ENCODE measurements at places on chromosomes 11 and 22.

DNA sequence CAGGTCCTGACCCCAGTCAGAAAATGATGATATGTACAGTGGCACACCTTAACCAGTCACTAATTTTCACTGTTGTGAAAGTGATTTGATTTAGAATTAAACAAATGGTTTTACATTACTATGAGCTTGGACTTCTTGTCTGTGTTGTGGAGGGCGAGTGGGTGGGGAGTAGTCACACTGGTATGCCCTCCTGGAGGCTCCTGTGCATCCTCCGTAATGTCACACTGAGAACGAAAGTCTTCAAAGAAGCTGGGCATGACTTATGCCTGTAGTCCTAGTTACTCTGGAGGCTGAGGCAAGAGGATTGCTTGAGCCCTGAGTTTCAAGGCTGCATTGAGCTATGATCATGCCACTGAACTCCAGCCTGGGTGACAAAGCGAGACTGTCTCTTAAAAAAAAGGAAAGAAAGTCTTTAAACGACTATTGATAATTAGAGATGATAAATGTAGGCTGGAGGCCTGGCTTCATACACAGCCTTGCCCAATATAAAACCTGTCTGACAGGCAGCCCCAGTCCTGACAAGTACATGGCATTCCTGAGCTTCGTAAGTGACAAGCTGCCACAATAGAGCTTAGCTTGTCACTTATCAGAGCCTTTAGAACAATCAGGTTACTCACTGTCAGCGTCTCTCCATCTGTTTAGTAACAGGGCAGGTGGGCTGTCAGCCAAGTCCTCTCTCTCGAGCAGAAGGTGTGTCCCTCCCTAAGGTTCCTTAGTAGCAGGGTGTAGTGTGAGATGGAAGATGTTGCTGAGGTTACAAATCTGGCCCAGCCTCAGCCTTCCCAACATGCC is 5.0 kb upstream of the LIMK2 start:
- H3K4me1 ChIP-seq = peaks cover 22% of the 10 kb centered on the region
- H3K27ac ChIP-seq = no peak overlapping the region
- DNase-seq = no peak
- H3K36me3 ChIP-seq = no peaks in the 10 kb centered on the region

- H3K27ac ChIP-seq = no peak overlapping the region
- no peaks in the 10 kb centered on the region for H3K4me1 ChIP-seq
- H3K36me3 ChIP-seq = no peaks in the 10 kb centered on the region
- H3K27me3 ChIP-seq = no peaks in the 10 kb centered on the region
- H3K4me3 ChIP-seq = no peak overlapping the region
These were observed 623.6 kb downstream of the BRD1 start for GRCh38 chr22:49203859-49204598.

GRCh38 chr22:27212617-27213177 is 555.3 kb downstream of the MIAT start:
- no peaks in the 10 kb centered on the region for H3K27me3 ChIP-seq
- no peaks in the 10 kb centered on the region for H3K36me3 ChIP-seq
- H3K27ac ChIP-seq = no peak overlapping the region
- no peaks in the 10 kb centered on the region for H3K4me1 ChIP-seq

DNA sequence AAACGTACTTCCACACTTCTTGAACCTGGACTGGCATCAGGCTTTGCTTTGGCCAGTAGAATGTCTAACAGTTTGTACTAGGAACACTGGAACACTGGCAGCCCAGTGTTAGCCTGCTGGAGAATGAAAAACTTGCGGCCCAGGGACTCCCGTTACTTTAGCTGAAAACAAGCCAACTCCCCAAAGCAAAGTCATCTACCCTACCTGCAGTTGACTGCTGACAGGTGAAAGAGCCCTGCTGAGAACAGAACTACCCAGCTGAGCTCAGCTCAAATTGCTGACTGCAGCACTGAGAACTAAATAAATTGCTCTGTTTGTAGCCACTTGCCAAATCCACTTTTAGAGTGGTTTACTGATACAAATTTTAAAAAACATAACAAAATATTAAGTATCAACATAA is 342.5 kb downstream of the LRRC4C start:
- no peaks in the 10 kb centered on the region for H3K27me3 ChIP-seq
- no peak overlapping the region for H3K4me3 ChIP-seq
- H3K4me1 ChIP-seq = no peaks in the 10 kb centered on the region
- no peak overlapping the region for H3K27ac ChIP-seq
- no peaks in the 10 kb centered on the region for H3K36me3 ChIP-seq

GRCh38 chr11:3129181-3129590 is 35.9 kb downstream of the OSBPL5 start:
- peak; percentile 28 for DNase-seq
- no peak overlapping the region for H3K4me3 ChIP-seq
- H3K27ac ChIP-seq = no peak overlapping the region
- no peaks in the 10 kb centered on the region for H3K36me3 ChIP-seq
- no peaks in the 10 kb centered on the region for H3K4me1 ChIP-seq

- H3K36me3 ChIP-seq = no peaks in the 10 kb centered on the region
- no peaks in the 10 kb centered on the region for H3K4me1 ChIP-seq
- no peaks in the 10 kb centered on the region for H3K27me3 ChIP-seq
- H3K27ac ChIP-seq = no peak overlapping the region
- no peak for DNase-seq
These were observed 61.5 kb downstream of the SGSM1 start for GRCh38 chr22:24867323-24868022.

DNA sequence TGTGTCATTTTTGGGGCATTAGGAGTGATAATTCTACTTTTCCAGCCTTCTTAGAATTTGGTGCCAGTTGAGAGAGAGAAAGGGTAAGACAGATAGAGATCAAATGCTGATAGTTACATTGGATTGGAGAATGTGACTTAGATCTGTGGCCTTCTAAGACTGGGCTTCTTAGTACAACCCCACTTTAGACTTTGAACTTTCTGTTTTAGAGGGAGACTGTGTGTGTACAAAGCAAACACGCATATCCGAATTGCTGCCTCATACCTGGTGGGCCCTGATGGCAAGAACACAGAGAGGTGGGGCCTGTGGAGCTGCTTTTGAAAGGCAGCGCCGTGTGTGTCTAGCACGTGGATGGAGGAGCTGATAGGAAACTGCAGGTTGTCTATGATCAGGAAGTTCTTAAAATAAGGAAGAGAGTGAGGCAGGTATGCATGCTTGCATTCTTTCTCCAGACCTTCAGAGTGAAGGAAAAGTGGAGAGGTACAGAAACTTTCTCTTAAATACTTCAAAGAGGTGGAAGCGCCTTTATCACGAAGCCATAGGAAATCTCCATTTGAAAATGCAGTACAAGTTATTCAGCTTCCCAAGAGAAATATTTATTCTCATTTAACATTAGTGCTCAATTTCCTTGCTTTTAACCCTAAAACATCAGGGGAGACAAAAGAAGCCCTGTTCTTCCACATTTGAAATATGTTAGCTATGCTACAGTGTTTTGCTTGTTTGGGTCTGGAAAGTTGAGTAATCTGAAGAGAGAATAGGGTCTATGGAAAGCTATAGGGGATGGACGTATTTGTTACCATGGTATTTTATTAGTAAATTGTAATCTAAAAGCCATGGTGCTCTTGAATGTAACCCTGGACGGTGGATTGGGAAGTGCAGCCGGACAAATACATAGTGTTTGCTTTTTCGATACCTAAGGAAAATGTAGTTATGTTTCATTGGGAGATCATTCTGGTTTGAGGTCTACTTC is 13.7 kb downstream of the PDHX start:
- no peak for DNase-seq
- H3K4me1 ChIP-seq = peaks cover 3% of the 10 kb centered on the region
- H3K36me3 ChIP-seq = peaks cover 6% of the 10 kb centered on the region
- no peak overlapping the region for H3K27ac ChIP-seq
- H3K4me3 ChIP-seq = no peak overlapping the region

DNA sequence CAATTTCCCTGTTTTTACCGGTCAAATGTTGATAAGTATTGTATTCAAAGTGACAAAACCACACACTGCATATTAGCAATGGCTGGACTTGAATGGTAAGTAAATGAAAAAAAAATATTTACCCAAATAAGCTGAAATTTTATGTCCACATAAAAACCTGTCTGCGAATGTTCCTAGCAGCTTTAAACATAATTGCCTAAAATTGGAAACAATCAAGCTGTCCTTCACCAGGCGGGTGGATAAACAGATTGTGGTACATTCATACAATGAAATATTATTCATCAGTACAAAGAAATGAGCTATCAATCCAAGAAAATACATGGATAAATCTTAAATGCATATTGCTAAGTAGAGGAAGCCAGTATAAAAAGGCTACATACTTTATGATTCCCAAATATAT is 1067.8 kb downstream of the LRRC4C start:
- H3K27me3 ChIP-seq = no peaks in the 10 kb centered on the region
- no peak overlapping the region for H3K27ac ChIP-seq
- no peak for DNase-seq
- no peaks in the 10 kb centered on the region for H3K36me3 ChIP-seq
- H3K4me1 ChIP-seq = no peaks in the 10 kb centered on the region

- no peaks in the 10 kb centered on the region for H3K27me3 ChIP-seq
- no peak overlapping the region for H3K27ac ChIP-seq
- H3K4me3 ChIP-seq = no peak overlapping the region
- no peaks in the 10 kb centered on the region for H3K4me1 ChIP-seq
These were observed 106.7 kb upstream of the ZC3H12C start for GRCh38 chr11:109986488-109986887.

DNA sequence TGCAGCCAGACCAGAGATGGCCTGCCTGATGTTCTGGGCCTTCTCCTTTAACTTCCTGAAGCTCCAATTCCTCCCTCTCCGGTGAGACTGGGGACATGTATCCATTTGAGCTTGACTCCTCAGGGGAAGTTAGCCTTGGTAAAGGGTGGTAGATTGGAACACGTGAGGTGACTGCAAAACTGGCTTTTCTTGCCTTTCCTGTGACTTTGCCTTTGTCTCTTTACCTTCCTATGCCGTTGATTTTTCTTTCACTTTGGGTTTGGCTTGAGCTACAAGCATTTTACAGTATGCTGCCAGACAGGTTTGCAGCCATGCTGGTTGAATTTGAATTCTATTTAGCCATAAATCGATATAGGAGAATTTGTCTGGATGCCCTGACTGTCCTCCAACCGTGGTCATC is 16.8 kb upstream of the GLYATL1 start:
- H3K36me3 ChIP-seq = no peaks in the 10 kb centered on the region
- no peaks in the 10 kb centered on the region for H3K4me1 ChIP-seq
- no peak overlapping the region for H3K27ac ChIP-seq
- H3K4me3 ChIP-seq = no peak overlapping the region

GRCh38 chr11:72617080-72617762 is 57.0 kb downstream of the PDE2A start:
- no peaks in the 10 kb centered on the region for H3K36me3 ChIP-seq
- H3K4me1 ChIP-seq = peaks cover 18% of the 10 kb centered on the region
- DNase-seq = no peak
- H3K27me3 ChIP-seq = peaks cover 9% of the 10 kb centered on the region

DNA sequence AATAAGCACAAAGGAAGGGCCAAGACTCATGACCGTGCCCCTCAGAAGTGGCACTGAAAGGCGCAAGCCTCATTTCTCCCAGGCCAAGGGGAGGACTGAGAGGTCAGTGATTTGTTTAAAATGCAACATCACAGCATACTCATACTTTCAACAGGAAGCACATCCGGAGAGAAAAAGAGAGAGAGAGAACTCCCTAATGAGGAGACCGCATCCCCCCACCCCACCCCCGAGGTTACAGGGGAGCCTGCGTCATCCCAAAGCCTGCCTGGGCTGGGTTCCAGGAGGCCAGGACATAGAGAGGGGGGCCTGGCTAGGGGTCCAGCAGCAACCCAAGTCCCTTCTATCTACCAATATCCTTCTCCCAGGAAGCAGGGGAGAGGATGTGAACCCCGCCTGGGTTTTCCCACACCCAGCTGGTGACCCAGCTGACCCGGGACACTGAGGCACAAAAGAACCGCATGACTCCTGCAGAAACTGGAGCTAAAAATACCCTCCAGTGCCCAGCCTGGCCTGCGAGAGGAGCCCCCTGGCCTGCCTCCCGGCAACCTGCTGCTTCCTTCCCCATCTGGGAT is 3.8 kb downstream of the CSNK1E start:
- H3K4me1 ChIP-seq = peaks cover 47% of the 10 kb centered on the region
- H3K27me3 ChIP-seq = no peaks in the 10 kb centered on the region
- H3K27ac ChIP-seq = no peak overlapping the region
- H3K4me3 ChIP-seq = no peak overlapping the region
- no peaks in the 10 kb centered on the region for H3K36me3 ChIP-seq

- H3K4me3 ChIP-seq = no peak overlapping the region
- DNase-seq = no peak
- H3K36me3 ChIP-seq = no peaks in the 10 kb centered on the region
- no peak overlapping the region for H3K27ac ChIP-seq
- H3K4me1 ChIP-seq = no peaks in the 10 kb centered on the region
These were observed 46.8 kb downstream of the PKNOX2 start for GRCh38 chr11:125211191-125211947.

DNA sequence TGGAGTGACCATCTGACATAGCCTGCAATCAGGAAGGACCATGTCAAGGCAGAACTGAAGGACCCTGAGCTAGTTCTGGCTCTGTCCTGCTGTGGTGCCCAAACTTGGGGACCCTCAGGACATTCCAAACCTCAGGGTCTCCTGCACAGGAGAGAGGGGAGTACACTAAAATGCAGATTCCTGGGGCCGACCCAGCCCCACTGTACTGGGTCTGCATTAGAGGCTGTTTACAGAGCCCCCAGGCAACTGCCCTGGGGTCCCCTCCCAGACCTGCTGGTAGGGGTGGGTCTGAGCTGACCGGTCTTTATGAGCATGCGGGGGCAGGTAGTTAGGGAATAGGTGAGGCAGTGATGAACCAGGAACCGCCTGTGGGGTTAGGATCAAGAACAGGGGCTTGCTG is 6.8 kb downstream of the TRPM5 start:
- H3K27me3 ChIP-seq = no peaks in the 10 kb centered on the region
- H3K4me1 ChIP-seq = peaks cover 3% of the 10 kb centered on the region
- H3K27ac ChIP-seq = no peak overlapping the region
- H3K4me3 ChIP-seq = no peak overlapping the region

DNA sequence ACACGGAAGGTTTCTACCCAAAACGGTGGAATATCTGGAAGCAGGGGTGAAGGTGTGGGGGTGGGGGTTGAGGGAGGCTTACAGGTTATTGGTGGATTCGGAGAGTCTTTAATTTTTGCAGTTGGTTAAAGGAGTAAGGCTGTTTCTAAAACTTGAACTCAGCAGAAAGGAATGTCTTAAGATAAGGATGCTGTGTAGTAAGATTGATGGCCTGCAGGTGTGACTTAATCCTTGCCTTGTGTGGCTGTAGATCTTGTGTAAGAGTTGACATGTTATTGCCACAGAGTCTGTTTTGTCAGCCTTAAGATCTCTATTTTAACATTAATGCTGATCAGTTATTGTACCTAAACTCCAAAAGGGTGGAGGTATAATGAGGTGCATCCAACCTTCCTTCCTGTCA is 16.4 kb upstream of the OR6M1 start:
- no peaks in the 10 kb centered on the region for H3K4me1 ChIP-seq
- H3K27ac ChIP-seq = no peak overlapping the region
- H3K36me3 ChIP-seq = no peaks in the 10 kb centered on the region
- H3K27me3 ChIP-seq = no peaks in the 10 kb centered on the region

- no peaks in the 10 kb centered on the region for H3K27me3 ChIP-seq
- no peak overlapping the region for H3K27ac ChIP-seq
- H3K36me3 ChIP-seq = no peaks in the 10 kb centered on the region
- H3K4me3 ChIP-seq = no peak overlapping the region
- DNase-seq = no peak
These were observed 20.7 kb downstream of the SPATA19 start for GRCh38 chr11:133824593-133824992.

- no peaks in the 10 kb centered on the region for H3K36me3 ChIP-seq
- no peak overlapping the region for H3K27ac ChIP-seq
- H3K27me3 ChIP-seq = no peaks in the 10 kb centered on the region
These were observed 2.8 kb upstream of the AMPD3 start for GRCh38 chr11:10452211-10452767.

- peak overlapping the region; percentile 57 for H3K27ac ChIP-seq
- peaks cover 16% of the 10 kb centered on the region for H3K4me1 ChIP-seq
These were observed 18.7 kb downstream of the CRELD2 start for GRCh38 chr22:49936973-49937757.

- H3K4me1 ChIP-seq = peaks cover 7% of the 10 kb centered on the region
- no peaks in the 10 kb centered on the region for H3K36me3 ChIP-seq
- DNase-seq = no peak
- H3K27ac ChIP-seq = no peak overlapping the region
- H3K27me3 ChIP-seq = no peaks in the 10 kb centered on the region
- H3K4me3 ChIP-seq = no peak overlapping the region
These were observed 19.0 kb downstream of the WT1 start for GRCh38 chr11:32416301-32416700.

Data from CD8-positive, alpha-beta memory T cell (primary cell).